ENCODE measurements at places on chromosomes 3 and 15. TPM values are rescaled to one million over a fixed set of nuclear protein-coding genes. Genes with fewer than 3 reads are reported as not detected.

DNA sequence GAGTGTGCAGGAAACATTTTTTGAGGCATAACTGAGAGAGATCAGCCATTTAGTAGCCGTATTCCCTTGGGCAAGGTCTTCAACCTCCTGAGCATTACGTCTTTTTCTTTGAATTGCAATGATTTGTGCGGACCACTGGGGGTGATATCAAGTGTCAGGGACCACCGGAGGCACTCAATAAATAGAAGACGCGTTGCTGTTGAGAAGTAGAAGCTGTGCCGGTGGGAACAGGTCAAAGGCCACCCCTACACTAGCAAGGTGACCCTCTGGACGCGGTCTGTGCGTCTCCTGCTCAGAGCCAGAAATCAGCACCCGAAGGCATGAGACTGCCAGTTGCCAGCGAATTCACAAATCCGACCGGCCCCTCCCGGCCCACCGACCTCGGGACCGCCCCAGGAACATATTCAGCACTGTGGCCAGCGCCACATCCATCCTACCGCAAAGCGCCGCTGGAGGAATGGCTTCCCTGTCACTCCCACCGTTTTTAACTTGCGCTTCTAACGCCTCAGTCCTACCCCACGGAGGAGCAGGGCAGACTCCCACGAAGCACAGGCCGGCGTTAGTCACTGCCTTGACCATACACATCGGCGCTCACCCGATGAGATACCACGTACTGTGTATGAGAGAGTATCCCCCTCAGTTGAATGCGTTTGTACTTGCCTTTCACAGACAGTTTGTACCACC lies 1.4 kb upstream of the GHSR start:
- H3K27ac ChIP-seq = no peak overlapping the region
- peaks cover 87% of the 10 kb centered on the region for H3K27me3 ChIP-seq
- peak; percentile 64 for DNase-seq

- H3K4me1 ChIP-seq = no peaks in the 10 kb centered on the region
- no peak overlapping the region for H3K4me3 ChIP-seq
- H3K27ac ChIP-seq = no peak overlapping the region
- no peaks in the 10 kb centered on the region for H3K36me3 ChIP-seq
- DNase-seq = no peak
Observed at GRCh38 chr3:190088890-190089289, 31.8 kb downstream of the P3H2 start.

The WDR72 gene
- total RNA-seq = not detected

The PDCD6IP gene
- total RNA-seq = 180 TPM

DNA sequence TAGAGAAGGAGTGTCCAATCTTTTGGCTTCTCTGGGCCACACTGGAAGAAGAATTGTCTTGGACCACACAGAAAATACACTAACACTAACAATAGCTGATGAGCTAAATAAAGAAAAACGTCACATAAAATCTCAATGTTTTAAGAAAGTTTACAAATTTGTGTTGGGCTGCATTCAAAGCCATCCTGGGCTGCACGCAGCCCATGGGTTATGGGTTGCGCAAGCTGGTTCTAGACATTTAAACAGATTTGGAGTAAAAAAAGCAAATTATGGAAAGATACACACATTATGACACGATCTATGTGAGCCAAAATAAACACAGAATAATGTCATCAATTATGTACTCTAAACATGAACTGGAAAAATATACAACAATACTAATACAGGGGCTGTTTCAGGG lies 703.3 kb upstream of the LMCD1 start:
- H3K27me3 ChIP-seq = peaks cover 2% of the 10 kb centered on the region
- no peak overlapping the region for H3K27ac ChIP-seq
- DNase-seq = no peak
- H3K36me3 ChIP-seq = no peaks in the 10 kb centered on the region
- no peaks in the 10 kb centered on the region for H3K4me1 ChIP-seq

DNA sequence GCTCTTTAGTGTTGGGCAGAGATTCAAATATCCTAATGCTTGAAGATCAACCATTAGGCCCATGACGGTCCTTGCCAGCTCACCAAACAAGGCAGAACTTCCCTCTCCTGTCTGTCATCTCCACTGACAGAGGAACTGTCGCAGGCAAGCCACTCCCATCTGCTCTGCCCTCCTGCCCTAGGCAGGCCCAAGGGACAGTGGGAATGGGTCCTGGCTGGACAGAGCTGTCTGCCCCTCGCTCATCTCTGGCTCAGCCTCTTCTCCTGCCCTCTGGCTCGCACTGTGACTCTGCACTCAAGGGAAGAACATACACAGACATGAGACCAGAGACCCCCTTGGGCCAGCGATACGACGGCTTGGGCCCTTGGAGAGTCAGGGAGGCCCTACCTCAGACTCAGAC lies 7.6 kb upstream of the MUSTN1 start:
- no peak overlapping the region for H3K4me3 ChIP-seq
- H3K4me1 ChIP-seq = peaks cover 34% of the 10 kb centered on the region
- peaks cover 11% of the 10 kb centered on the region for H3K36me3 ChIP-seq
- H3K27me3 ChIP-seq = no peaks in the 10 kb centered on the region
- DNase-seq = no peak
- no peak overlapping the region for H3K27ac ChIP-seq

DNA sequence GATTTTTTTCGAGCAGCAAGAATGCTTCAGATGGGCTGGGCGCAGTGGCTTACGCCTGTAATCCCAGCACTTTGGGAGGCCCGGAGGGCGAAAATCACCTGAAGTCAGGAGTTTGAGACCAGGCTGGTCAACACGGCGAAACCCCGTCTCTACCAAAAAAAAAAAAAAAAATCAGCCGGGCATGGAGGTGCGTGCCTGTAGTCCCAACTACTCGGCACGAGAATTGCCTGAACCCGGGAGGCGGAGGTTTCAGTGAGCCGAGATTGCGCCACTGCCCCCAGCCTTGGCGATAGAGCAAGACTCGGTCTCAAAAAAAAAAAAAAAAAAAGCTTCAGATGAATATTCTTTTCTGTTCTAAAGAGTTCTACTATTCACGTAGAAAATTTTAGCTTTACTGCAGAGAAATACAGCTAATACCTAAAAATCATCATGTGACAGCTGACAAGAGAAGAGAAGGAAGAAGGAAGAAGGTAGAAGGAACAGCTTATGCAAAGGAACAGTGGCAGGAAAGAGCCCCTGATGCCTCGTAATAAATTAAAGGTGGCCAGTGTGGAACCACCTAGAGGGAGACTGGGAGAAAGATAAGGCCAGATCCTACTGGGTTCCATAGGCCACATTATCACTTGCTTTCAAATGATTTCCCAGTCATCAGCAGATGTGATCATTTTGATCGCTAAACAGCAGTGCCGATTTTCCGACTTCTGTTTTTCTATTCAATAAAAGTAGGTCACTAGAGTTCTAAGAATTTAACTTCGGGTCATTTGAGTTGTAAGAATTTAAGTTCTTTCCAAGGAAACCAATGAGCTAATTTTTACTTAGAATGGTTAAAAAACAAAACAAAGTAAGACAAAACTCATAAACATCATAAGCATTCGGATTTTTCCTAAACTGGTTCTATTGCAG lies 1.5 kb downstream of the CMTM6 start:
- DNase-seq = no peak
- peak overlapping the region; percentile 99 for H3K4me3 ChIP-seq
- no peak overlapping the region for H3K27ac ChIP-seq
- H3K36me3 ChIP-seq = peaks cover 12% of the 10 kb centered on the region
- H3K4me1 ChIP-seq = peaks cover 18% of the 10 kb centered on the region

The LYSMD2 gene
- 27.3 TPM for total RNA-seq

The TICRR gene
- total RNA-seq = 18.6 TPM

Measured in activated naive CD8-positive, alpha-beta T cell treated with anti-CD3 and anti-CD28 coated beads, Interleukin-2, amount 10 ng/mL, durations not matched to agents 7 days and 5 days (primary cell).